Osteoblast (primary cell): ENCODE measurements at places on chromosomes 12 and 14. TPM values are rescaled to one million over a fixed set of nuclear protein-coding genes. Genes with fewer than 3 reads are reported as not detected.

ACSM4 gene
- not detected in 2 replicates for total RNA-seq

SELPLG gene
- 1.1 and 1.2 TPM in 2 replicates for total RNA-seq

SCYL2 gene
- total RNA-seq: 64.4 and 69.8 TPM in 2 replicates

SDR9C7 gene
- total RNA-seq: not detected in 2 replicates

EFS gene
- total RNA-seq: 9.8 and 14.1 TPM in 2 replicates

FAM234B gene
- 3.3 and 5.6 TPM in 2 replicates for total RNA-seq

LBHD2 gene
- total RNA-seq: not detected in 2 replicates

ETFBKMT gene
- 3.8 and 4.7 TPM in 2 replicates for total RNA-seq

KLHDC2 gene
- total RNA-seq: 83.2 and 110 TPM in 2 replicates

RAPGEF3 gene
- total RNA-seq: 3.5 and 4.3 TPM in 2 replicates

P3H3 gene
- total RNA-seq: 108 and 130 TPM in 2 replicates

C12orf76 gene
- total RNA-seq: 7.6 and 9.4 TPM in 2 replicates

PRR4 gene
- 2.7 and 2.9 TPM in 2 replicates for total RNA-seq

KRT79 gene
- total RNA-seq: not detected in 2 replicates

CCER1 gene
- not detected in 2 replicates for total RNA-seq

NEUROD4 gene
- not detected in 2 replicates for total RNA-seq

PDE3A gene
- total RNA-seq: 8.0 and 14.8 TPM in 2 replicates

LRIG3 gene
- total RNA-seq: 85.0 and 96.1 TPM in 2 replicates

ABCC9 gene
- total RNA-seq: 14.5 and 28.3 TPM in 2 replicates

FLVCR2 gene
- 1.5 and 1.8 TPM in 2 replicates for total RNA-seq

CLEC2D gene
- total RNA-seq: 9.4 TPM in 2 replicates

DHRS7 gene
- 52.5 and 66.6 TPM in 2 replicates for total RNA-seq

LUM gene
- 1,762 and 1,965 TPM in 2 replicates for total RNA-seq

CLEC4D gene
- not detected in 2 replicates for total RNA-seq

SOS2 gene
- 29.7 and 30.6 TPM in 2 replicates for total RNA-seq

CD4 gene
- 10.9 and 15.0 TPM in 2 replicates for total RNA-seq

GPR65 gene
- under 0.01 TPM in 2 replicates for total RNA-seq

GSG1 gene
- total RNA-seq: 0.29 and 0.36 TPM in 2 replicates

DNAI7 gene
- 0.29 and 0.36 TPM in 2 replicates for total RNA-seq

TMEM119 gene
- 359 and 362 TPM in 2 replicates for total RNA-seq

TAS2R19 gene
- 5.0 and 7.6 TPM in 2 replicates for total RNA-seq

ADAM21 gene
- under 0.01 TPM in 1 of 2 replicates, not detected in the other for total RNA-seq

DIO2 gene
- total RNA-seq: 0.29 and 1.1 TPM in 2 replicates

FITM1 gene
- total RNA-seq: 0.29 and 0.72 TPM in 2 replicates

MUCL1 gene
- not detected in 2 replicates for total RNA-seq

DNAJC22 gene
- total RNA-seq: 0.29 and 1.1 TPM in 2 replicates
